ENCODE measurements at places on chromosomes 1 and 21.
A peak's percentile ranks its signal among the peaks of the same experiment; 100 is the strongest.

GRCh38 chr1:56534130-56534651 lies 45.2 kb downstream of the PLPP3 start:
- DNase-seq = no peak

DNA sequence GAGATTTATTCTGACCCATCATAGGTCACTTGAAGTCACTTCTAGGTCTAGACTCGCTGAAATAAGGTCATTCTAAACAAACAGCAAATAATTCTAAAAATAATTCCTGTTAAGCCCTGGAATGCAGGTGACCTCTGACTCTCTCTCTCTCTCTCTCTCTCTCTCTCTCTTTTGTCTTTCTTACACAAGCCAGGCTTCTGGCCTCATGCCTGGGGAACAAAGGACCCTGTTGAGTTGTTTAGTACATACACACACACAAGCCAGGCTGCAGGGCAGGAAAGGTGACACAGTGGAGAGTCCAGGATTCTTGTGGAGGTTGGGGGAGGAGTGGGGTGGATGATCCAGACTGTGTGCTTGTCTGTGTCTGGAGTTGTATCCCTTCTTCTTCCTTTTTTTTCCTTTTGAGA lies 4.0 kb upstream of the MEX3A start:
- DNase-seq = no peak

- peak; percentile 31 for DNase-seq
These were observed 2.7 kb downstream of the FAM110D start for GRCh38 chr1:26161415-26162219.

DNA sequence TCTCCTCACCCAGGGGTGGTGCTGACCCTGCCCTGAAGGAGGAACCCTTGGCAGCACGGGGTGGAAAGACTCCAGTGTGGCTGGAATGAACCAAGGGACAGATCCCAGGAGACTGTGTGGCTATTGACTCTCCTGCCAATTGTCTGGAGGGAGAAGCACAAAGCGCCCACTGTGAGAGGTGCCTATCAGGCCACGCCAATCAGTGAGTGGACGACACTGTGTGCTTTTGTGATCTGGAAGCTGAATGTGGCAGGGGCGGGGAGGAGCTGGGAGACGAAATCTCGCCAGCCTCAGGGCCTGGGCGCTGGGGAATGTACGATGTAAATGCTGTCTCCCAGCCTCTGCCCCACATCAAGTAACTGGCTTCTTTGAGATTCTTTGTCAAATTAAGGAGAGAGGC lies 167.1 kb downstream of the ZBTB18 start:
- no peak for DNase-seq

GRCh38 chr1:212244441-212244840 lies 40.8 kb upstream of the PPP2R5A start:
- DNase-seq = no peak

- DNase-seq = no peak
These were observed 2.4 kb upstream of the FCGR2A start for GRCh38 chr1:161502641-161503393.

DNA sequence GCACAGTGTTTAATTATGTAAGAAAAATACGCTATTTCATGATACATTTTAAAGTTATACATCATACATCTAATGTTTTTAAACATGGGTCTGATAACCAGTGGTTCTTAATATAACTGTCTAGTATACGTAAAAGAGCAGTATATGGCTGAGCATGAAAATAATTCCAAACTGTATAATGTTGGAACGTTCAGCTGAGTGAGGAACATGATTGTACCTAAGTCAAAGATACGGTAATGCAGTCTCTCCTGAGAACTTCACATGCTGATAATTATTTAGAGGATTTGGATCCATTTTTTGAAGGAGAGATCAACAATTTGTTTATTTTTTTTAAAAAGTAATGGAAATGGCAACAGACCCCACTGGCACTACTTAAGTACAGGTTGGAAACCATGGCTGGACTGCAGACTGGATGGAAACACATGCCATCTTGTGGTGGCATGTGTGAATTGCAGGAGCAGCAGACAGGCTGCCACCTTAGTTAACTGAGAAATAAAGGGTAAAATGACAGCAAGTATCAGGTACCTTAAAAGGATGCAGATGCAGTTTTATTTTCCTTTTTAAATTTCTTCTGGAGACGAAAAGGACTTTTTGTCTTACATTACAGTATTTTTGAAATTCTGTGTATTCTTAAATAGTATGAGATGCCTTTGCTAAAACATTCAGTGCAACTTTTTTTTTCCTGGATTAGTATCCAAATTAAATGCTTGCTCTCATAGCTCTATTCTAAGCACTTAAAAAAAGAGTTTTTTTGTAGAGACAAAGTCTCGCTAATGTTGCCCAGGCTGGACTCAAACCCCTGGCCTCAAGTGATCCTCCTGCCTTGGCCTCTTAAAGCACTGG lies 73.8 kb downstream of the MTR start:
- DNase-seq = peak; percentile 56
